Body of pancreas (tissue), 4 donors: ENCODE measurements at places on chromosomes 1 and 21. TPM values are rescaled to one million over a fixed set of nuclear protein-coding genes. Genes with fewer than 3 reads are reported as not detected.

The RGL1 gene
- total RNA-seq: 9.9 TPM

The HTR1D gene
- total RNA-seq: not detected

DNA sequence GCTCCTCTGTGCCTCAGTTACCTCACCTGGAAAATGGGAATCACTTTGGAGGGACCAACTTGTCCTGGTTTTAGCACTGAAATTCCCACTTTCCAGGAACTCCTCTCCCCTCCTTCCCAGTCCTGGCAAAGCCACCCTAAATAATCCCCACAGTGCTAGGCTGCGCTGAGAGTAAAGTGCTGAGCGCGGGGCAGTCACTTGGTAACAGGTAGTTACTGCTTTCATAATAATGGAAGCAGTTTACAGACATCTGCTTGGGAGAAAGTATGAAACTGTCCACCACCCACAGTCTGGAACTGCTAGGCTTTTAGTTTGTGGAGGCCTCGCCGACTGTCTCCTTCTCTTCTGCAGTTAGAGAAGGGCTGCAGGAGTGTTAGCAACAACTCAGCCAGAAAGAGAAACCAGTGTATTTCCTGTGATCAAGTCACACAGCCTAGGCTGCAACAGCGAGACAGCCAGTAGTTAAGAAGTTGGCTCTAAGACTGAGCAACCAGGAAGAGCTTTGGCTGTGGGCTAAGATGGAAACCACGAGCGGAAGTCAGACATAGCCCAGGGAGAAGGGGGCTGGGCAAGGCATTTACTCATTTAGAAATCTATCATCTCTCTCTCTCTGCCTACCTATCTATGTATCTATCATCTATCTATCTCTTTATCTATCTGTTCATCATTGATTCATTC lies 30.8 kb upstream of the ABCG1 start:
- H3K4me3 ChIP-seq: no peak overlapping the region
- DNase-seq: no peak
- H3K4me1 ChIP-seq: no peaks in the 10 kb centered on the region
- no peaks in the 10 kb centered on the region for H3K36me3 ChIP-seq

DNA sequence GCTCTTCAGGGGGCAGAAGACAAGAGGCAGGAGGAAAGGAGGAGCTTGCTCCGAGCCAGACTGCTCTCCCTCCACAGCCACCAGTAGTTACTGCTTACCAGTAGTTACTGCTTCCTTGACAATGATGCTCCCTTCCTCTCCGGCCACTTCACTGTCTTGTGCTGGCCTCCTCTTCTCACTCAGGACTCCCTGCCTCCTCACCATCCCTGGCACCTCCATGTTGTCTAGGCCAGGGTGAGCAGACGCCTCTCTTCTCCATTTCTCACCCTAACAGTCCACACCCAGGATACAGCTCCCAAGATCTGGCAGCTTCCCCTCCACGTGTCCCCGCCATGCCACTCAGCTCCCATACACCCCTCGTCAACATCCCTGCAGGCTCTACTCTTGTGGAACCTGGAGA lies 82.4 kb upstream of the TLR5 start:
- no peak overlapping the region for H3K27ac ChIP-seq
- no peak for DNase-seq
- H3K36me3 ChIP-seq: no peaks in the 10 kb centered on the region
- H3K4me1 ChIP-seq: no peaks in the 10 kb centered on the region

DNA sequence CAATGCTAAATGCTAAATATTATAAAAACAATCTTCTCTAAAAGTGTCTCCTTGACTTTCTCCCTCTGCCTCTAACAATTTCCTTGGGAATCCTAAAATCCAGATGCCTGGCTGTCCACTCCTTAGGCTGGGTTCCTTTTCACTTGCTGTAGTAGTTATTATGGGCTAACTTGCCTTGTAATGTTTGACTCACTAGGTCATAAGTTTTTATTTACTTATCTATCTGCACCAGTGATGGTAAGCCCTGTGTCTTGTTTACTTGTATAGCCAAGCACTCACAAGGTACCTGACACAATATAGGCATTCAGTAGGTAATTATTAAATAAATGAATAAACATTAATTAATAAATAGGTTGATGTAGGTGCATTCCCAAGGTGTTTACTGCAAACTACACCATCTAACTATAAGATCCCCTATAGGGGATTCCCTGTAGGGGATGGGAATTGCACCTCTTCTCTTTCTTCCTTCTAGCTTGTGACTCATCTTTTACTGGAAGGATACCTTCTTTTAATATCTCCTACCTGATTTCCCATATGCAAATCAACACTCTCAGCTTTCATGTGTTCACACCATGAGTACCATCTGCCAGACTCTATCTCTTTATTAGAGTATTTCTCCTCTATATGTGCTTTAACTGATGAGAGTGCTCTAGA lies 14.7 kb upstream of the CHIA start:
- peaks cover 6% of the 10 kb centered on the region for H3K4me1 ChIP-seq
- no peaks in the 10 kb centered on the region for H3K36me3 ChIP-seq

DNA sequence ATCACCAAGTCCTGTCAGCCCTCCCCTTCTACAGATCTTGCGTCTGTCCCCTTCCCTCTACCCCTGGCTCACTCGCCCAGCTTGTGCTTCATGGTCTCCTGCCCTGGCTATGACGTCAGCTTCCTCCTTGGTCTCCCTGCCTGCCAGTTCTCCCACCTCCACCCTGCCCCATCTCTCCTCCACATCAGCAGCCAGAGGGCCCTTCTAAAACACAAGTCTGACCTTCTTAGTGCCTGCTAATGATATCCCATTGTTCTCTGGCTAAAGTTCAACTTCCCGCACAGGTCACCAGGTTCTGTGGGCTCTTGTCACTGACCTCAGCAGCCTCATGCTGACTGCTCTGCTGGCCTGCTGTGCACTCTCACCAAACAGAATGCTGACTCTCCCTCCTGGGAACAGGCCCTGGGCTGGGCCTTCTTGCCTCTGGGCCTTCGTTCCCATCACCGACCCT lies 24.7 kb upstream of the MYCL start:
- H3K27me3 ChIP-seq: no peaks in the 10 kb centered on the region
- peaks cover 13% of the 10 kb centered on the region for H3K4me1 ChIP-seq
- no peak for DNase-seq
- H3K27ac ChIP-seq: no peak overlapping the region

- H3K36me3 ChIP-seq: no peaks in the 10 kb centered on the region
- no peak overlapping the region for H3K27ac ChIP-seq
Measured at GRCh38 chr1:163774401-163774945, 452.7 kb downstream of the NUF2 start.

GRCh38 chr1:205444931-205445645 lies 10.8 kb downstream of the BLACAT1 start:
- H3K36me3 ChIP-seq: no peaks in the 10 kb centered on the region
- H3K4me3 ChIP-seq: no peak overlapping the region
- no peak overlapping the region for H3K27ac ChIP-seq
- DNase-seq: no peak
- H3K27me3 ChIP-seq: no peaks in the 10 kb centered on the region

- no peaks in the 10 kb centered on the region for H3K36me3 ChIP-seq
- H3K4me1 ChIP-seq: no peaks in the 10 kb centered on the region
- no peaks in the 10 kb centered on the region for H3K27me3 ChIP-seq
- no peak for DNase-seq
Measured at GRCh38 chr1:246735735-246736134, 11.5 kb downstream of the SCCPDH start.

DNA sequence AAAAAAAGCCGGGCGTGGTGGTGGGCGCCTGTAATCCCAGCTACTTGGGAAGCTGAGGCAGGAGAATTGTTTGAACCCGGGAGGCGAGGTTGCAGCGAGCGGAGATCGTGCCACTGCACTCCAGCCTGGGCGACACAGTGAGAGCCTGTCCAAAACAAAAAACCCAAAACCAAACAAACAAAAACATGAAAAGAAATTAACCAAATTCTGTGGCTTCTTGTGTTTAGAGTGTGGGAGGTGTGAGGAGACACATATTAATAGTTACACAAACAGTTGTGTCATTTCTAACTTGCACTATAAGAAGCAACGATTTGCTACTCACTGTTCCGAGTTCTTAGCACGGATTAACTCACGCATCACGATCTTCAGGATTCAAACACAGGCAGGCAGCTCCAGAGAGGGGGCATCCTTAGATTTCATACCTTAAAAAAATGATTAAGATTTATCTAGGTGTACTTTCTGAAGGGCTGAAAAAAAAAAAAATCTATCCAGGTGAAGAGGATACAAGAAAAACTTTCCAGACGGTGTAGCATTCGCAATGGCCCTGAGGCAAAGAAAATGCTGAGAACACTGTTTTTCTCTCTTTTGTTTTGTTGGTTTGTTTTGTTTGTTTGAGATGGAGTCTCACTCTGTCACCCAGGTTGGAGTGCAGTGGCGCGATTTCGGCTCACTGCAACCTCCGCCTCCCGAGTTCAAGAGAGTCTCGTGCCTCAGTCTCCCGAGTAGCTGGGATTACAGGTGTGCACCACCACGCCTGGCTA lies 713 bp upstream of the HMGCL start:
- H3K27me3 ChIP-seq: no peaks in the 10 kb centered on the region
- DNase-seq: no peak
- H3K4me1 ChIP-seq: peaks cover 10% of the 10 kb centered on the region
- peak overlapping the region; percentile 94 for H3K27ac ChIP-seq
- H3K4me3 ChIP-seq: no peak overlapping the region

The GBP2 gene
- 11.2 TPM for total RNA-seq

DNA sequence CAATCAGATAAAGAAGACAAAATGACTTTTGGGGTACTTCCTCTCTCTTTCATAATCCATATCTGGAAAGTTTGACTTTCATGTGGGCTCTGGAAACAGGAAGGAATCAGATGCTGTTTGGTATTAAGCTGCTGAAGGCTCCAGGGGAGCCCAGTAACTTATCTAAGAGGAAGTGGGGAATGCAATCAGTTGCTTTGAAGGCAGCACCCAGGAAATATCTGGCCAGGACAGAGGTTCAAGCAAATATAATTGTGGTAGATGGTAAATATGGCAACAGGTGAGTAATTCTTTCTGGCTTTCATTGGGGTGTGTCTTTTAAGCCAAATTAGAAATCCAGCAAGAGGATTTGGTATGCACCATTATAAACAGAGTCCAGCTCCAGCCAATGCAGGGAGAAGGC lies 44.4 kb downstream of the COLGALT2 start:
- no peak overlapping the region for H3K4me3 ChIP-seq

The OR2T11 gene
- total RNA-seq: not detected

The DENND1B gene
- 6.9 TPM for total RNA-seq

The ALPL gene
- total RNA-seq: 10.9 TPM

GRCh38 chr1:192311281-192311680 lies 5.5 kb upstream of the RGS21 start:
- peak; percentile 7 for DNase-seq
- no peak overlapping the region for H3K4me3 ChIP-seq
- H3K4me1 ChIP-seq: no peaks in the 10 kb centered on the region
- H3K27me3 ChIP-seq: no peaks in the 10 kb centered on the region
- no peak overlapping the region for H3K27ac ChIP-seq

- no peak overlapping the region for H3K27ac ChIP-seq
- H3K27me3 ChIP-seq: no peaks in the 10 kb centered on the region
- peaks cover 18% of the 10 kb centered on the region for H3K4me1 ChIP-seq
- DNase-seq: no peak
- H3K4me3 ChIP-seq: no peak overlapping the region
Measured at GRCh38 chr1:178023181-178023618, 53.3 kb upstream of the SEC16B start.

GRCh38 chr1:6106321-6106731 lies 60.6 kb downstream of the KCNAB2 start:
- no peaks in the 10 kb centered on the region for H3K36me3 ChIP-seq
- no peak overlapping the region for H3K4me3 ChIP-seq
- H3K4me1 ChIP-seq: no peaks in the 10 kb centered on the region
- no peak overlapping the region for H3K27ac ChIP-seq
- H3K27me3 ChIP-seq: no peaks in the 10 kb centered on the region

GRCh38 chr1:40300651-40301050 lies 16.4 kb downstream of the COL9A2 start:
- no peaks in the 10 kb centered on the region for H3K4me1 ChIP-seq
- no peak overlapping the region for H3K4me3 ChIP-seq
- H3K27me3 ChIP-seq: no peaks in the 10 kb centered on the region
- no peaks in the 10 kb centered on the region for H3K36me3 ChIP-seq
- H3K27ac ChIP-seq: no peak overlapping the region

The TLR5 gene
- total RNA-seq: 10.1 TPM

GRCh38 chr1:14698314-14698713 lies 99.8 kb downstream of the KAZN start:
- H3K27ac ChIP-seq: no peak overlapping the region
- H3K4me3 ChIP-seq: no peak overlapping the region
- no peaks in the 10 kb centered on the region for H3K4me1 ChIP-seq
- DNase-seq: no peak
- H3K27me3 ChIP-seq: no peaks in the 10 kb centered on the region
